ENCODE measurements at places on chromosomes 3 and 15. TPM values are rescaled to one million over a fixed set of nuclear protein-coding genes. Genes with fewer than 3 reads are reported as not detected.

DNA sequence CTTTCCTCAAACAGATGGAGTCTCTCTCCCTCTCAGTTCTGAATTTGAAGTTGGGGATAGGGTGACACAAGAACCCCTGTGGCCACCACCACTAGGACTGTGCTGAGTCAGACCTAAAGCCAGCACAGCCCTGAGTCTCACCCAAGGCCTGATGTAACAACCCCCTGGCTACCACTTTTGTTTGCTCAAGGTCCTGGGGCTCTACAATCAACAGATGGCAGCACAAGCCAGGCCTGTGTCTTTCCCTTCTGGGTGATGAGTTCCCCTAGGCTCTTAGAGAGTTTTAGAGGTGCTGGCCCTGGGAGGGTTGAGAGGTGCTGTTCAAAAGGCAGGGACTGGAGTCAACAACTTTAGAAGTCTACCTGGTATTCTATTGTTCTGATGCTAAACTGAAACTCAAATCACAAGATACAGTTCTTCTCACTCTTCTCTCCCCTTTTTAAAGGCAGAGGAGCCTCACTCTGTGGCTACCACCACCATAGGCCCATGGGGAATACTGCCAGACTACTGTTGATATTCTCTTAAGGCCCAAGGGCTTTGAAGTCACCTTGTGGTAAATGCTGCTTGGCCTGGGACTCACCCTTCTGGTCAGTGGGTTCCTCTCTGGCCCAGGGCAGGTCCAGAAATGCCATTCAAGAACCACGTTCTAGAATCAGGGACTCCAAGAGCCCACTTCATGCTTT, 6.5 kb downstream of the OR5K4 start:
- H3K36me3 ChIP-seq: peaks cover 3% of the 10 kb centered on the region
- no peaks in the 10 kb centered on the region for H3K4me1 ChIP-seq
- DNase-seq: peak; percentile 28
- no peak overlapping the region for H3K4me3 ChIP-seq
- peaks cover 3% of the 10 kb centered on the region for H3K27me3 ChIP-seq
- no peak overlapping the region for H3K27ac ChIP-seq

GRCh38 chr3:158100681-158101080, 5.5 kb downstream of the SHOX2 start:
- no peak for DNase-seq
- H3K4me1 ChIP-seq: peaks cover 31% of the 10 kb centered on the region
- no peak overlapping the region for H3K27ac ChIP-seq
- H3K27me3 ChIP-seq: peaks cover 82% of the 10 kb centered on the region

DNA sequence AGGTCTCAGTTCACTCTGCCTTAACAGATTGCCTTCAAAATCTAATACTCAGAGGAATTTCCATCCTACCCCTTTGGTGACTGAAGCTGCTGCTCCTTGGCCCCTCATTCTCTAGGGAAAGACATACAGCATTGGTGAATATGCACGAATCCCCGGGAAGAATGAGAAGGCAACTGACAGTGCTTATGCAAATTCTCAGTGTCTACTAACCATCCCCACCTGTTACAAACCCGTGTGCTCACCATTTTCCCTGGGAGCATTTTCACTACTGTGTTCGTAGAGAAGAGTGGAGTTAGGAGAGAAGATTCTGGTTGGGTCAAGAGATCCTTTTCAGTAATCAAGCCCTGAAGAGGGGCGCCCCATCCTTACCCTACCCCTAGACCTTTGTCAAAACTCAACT, 37.7 kb downstream of the SYNM start:
- H3K4me1 ChIP-seq: no peaks in the 10 kb centered on the region
- no peak for DNase-seq
- H3K4me3 ChIP-seq: no peak overlapping the region
- no peaks in the 10 kb centered on the region for H3K36me3 ChIP-seq

Gene IL5RA
- not detected for total RNA-seq

- DNase-seq: peak; percentile 50
- peaks cover 36% of the 10 kb centered on the region for H3K4me1 ChIP-seq
- H3K4me3 ChIP-seq: peak overlapping the region; percentile 90
- peaks cover 3% of the 10 kb centered on the region for H3K36me3 ChIP-seq
Observed at GRCh38 chr15:34582461-34583371, 735 bp downstream of the GOLGA8B start.

GRCh38 chr3:22980346-22980745, 222.8 kb upstream of the UBE2E2 start:
- no peaks in the 10 kb centered on the region for H3K27me3 ChIP-seq
- no peak overlapping the region for H3K27ac ChIP-seq
- no peaks in the 10 kb centered on the region for H3K36me3 ChIP-seq
- H3K4me1 ChIP-seq: peaks cover 6% of the 10 kb centered on the region
- no peak overlapping the region for H3K4me3 ChIP-seq
- no peak for DNase-seq

DNA sequence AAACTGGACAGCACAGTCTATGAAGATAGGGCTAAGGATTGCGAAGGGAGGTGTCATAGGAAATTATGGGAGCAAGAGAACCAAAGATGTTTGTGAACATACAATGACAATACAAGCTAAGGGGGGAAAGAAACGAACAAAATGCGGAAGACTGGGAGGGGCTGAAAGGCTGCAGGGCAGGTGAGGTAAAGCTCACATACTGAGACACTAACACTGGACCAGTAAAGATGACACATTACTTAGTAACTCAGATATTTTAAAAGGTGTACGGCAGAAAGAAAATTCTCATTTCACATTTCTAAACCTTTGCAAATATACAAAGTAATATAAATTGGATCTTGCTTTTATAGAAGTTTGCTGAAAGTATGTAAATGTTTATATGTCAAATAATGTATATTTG, 10.1 kb downstream of the CLDND1 start:
- H3K36me3 ChIP-seq: peaks cover 71% of the 10 kb centered on the region
- H3K4me3 ChIP-seq: no peak overlapping the region
- peaks cover 43% of the 10 kb centered on the region for H3K4me1 ChIP-seq
- H3K27me3 ChIP-seq: no peaks in the 10 kb centered on the region

GRCh38 chr3:48826451-48826850, 21.2 kb downstream of the PRKAR2A start:
- no peak for DNase-seq
- peaks cover 9% of the 10 kb centered on the region for H3K4me1 ChIP-seq
- no peaks in the 10 kb centered on the region for H3K36me3 ChIP-seq
- H3K27ac ChIP-seq: no peak overlapping the region
- no peak overlapping the region for H3K4me3 ChIP-seq
- H3K27me3 ChIP-seq: no peaks in the 10 kb centered on the region

- no peak overlapping the region for H3K27ac ChIP-seq
- H3K27me3 ChIP-seq: no peaks in the 10 kb centered on the region
- no peak for DNase-seq
- H3K4me3 ChIP-seq: no peak overlapping the region
- peaks cover 23% of the 10 kb centered on the region for H3K4me1 ChIP-seq
- no peaks in the 10 kb centered on the region for H3K36me3 ChIP-seq
Observed at GRCh38 chr3:42515391-42515916, 13.0 kb downstream of the VIPR1 start.

DNA sequence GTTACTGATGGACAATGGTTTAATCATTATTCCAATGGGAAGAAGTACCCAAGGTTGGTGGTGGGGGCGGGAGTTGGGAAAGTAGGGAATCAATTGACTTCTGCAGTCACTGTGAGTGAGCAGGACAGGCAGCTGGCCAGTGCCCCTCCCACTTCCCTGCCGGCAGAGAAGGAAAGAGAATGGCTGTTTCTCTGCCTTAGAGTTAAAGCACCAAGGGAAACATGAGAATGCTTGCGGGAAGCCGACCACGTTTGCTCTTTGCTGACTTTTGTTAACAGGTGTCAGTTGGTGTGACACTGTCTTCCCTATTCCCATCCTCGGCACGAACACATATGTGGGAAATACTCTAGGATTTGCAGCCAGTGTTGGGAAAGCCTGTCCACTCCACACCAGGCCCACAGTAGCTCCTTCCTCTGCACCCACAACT, 33.5 kb upstream of the MFSD1 start:
- no peak overlapping the region for H3K4me3 ChIP-seq
- no peaks in the 10 kb centered on the region for H3K27me3 ChIP-seq
- H3K27ac ChIP-seq: no peak overlapping the region
- H3K4me1 ChIP-seq: no peaks in the 10 kb centered on the region

- H3K36me3 ChIP-seq: no peaks in the 10 kb centered on the region
- H3K27ac ChIP-seq: no peak within 1 kb of the TSS
- H3K4me3 ChIP-seq: peak within 1 kb of the TSS; percentile 68
- H3K27me3 ChIP-seq: peaks cover 14% of the 10 kb centered on the region
- H3K4me1 ChIP-seq: peaks cover 22% of the 10 kb centered on the region
Observed at GRCh38 chr3:37861620-37862041, at the start of gene CTDSPL. TSS of gene CTDSPL (plus strand) at chr3:37861880. CDS start at chr3:37862200, 320 bp downstream.

DNA sequence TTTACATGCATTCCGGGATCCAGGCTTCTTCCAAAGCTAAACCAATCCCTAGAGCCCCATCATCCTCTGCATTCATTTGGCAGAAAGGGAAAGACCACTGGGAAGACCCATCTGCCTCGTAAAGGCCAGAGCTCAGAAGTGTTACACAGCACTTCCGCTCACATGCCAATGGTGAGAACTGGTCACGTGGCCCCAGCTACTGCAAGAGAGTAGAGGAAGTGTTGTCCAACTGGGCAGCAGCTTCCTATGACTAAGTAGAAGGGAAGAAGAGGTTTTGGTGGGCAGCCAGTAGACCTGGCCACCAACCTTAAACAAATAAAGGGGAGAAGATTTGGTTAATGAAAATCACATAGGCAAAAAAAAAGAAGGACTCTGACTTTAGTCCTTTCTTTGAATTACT, 74.4 kb upstream of the PPP2R3A start:
- no peaks in the 10 kb centered on the region for H3K4me1 ChIP-seq
- no peaks in the 10 kb centered on the region for H3K36me3 ChIP-seq
- no peak for DNase-seq
- H3K27me3 ChIP-seq: no peaks in the 10 kb centered on the region
- no peak overlapping the region for H3K4me3 ChIP-seq

Gene CFAP20DC
- 1.5 TPM for total RNA-seq

DNA sequence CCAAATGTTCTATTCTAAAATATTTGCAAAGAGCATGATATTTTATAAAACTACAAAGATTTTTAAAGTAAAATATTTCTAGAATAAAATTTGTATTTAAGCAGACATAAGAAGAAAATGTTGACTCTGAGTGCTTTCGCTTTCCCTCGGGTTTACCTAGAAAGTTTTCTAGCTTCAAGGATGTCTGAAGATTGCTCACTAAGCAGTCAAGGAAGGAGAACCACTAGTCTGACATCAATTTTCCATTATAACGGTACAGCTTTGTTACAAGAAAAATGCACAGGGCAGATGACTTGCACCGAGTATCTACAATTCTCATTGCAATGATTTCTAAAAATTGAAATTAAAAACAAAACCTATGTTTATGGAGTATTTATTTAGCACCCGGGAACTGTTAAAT, 14.2 kb downstream of the GPR15 start:
- peak overlapping the region; percentile 91 for H3K27ac ChIP-seq
- H3K4me3 ChIP-seq: peak overlapping the region; percentile 45
- no peaks in the 10 kb centered on the region for H3K27me3 ChIP-seq
- H3K4me1 ChIP-seq: peaks cover 62% of the 10 kb centered on the region
- H3K36me3 ChIP-seq: peaks cover 19% of the 10 kb centered on the region

DNA sequence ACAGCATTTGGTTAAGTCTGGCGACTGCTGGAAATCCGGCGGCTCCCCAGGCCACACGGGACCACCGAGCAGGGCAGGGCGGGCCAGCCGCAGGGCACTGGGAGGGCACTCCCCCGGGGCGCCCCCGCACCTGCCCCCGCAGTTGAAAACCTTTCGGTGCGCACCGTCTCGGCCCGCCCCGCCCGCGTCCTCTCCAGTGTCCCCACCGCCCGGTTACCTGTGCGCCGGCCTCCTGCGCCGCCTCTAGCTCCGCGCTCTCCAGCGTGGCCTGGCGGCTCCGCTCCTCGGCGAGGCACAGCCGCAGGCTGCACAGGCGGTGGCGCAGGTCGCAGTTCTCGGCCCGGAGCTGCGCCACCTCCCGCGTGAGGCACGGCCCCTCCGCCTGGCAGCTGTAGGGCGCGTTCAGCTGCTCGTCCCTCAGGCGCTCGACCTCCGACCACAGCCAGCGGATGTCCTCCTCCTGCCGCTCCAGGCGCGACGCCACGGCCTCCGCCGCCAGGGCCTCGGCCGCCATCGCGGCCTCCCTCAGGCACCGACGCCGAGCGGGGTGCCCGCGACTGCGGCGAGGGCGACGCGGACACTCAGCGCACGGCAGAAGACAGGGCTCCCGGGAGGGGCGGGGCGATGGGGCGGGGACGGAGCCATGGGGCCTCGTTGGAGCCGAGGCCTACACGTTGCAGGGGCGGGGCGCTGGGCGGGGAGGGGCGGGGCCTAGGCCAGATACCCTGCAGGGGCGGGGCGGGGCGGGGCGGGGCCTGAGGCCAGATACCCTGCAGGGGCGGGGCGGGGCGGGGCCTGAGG, at the start of gene TARS3:
Gene TARS3, minus strand, starts transcription at position 600 of the 801 bp plus-strand sequence. Its CDS starts 86 bp downstream, at position 514.
- H3K36me3 ChIP-seq: peaks cover 30% of the 10 kb centered on the region
- DNase-seq: peak; percentile 96
- peak within 1 kb of the TSS; percentile 93 for H3K27ac ChIP-seq
- H3K27me3 ChIP-seq: no peaks in the 10 kb centered on the region
- peak within 1 kb of the TSS; percentile 76 for H3K4me3 ChIP-seq
